Astrocyte (in vitro differentiated cells and primary cell): ENCODE measurements at places on chromosomes 4 and X.

DNA sequence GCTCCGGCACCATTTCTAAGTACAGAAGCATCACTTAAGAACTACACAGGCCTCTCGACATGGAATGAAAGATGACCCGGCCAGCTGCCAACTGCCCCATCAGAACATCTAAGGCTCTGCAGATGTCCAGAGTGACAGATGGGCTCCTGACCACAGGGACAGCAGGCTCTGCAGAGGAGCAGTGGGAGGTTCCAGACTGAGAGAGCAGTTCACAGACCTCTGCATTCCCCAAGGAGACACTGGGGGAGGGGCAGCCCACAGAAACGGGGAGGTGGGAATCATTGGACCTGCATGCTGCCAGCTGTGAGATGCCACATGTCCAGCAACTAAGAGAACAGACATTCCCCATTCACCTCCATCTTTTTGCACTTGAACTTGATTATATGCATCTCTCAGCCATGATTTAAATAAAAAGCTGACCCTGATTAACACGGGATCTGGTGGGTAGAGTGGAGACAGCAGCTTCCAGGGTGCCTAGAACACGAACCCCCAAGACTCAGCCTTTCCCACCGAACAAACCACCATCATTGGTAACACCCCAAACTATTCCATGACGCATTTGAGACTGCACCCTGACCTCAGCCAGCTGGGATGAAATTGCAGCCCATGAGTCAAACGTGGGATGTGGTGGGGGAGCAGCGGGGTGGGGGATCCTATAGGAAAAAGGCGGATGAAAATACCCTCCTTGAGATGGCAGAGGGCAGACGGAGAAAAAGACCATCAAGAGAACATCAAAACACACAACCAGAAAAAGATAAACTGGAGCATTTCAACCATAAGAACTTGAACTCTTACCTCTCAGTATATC, 47.2 kb downstream of the AFAP1 start:
- peak overlapping the region; percentile 20 for H3K4me3 ChIP-seq
- H3K27ac ChIP-seq, result peak overlapping the region; percentile 99
- peak; percentile 95 for DNase-seq
- H3K36me3 ChIP-seq, result peaks cover 11% of the 10 kb centered on the region

- no peaks in the 10 kb centered on the region for H3K36me3 ChIP-seq
- H3K4me3 ChIP-seq, result no peak overlapping the region
- no peaks in the 10 kb centered on the region for H3K27me3 ChIP-seq
- no peak overlapping the region for H3K27ac ChIP-seq
- no peaks in the 10 kb centered on the region for H3K4me1 ChIP-seq
Measured at GRCh38 chr4:123606946-123607542, 210.4 kb downstream of the SPRY1 start.

- no peaks in the 10 kb centered on the region for H3K4me1 ChIP-seq
- H3K36me3 ChIP-seq, result no peaks in the 10 kb centered on the region
- no peaks in the 10 kb centered on the region for H3K27me3 ChIP-seq
- no peak overlapping the region for H3K4me3 ChIP-seq
- no peak for DNase-seq
Measured at GRCh38 chrX:47358387-47359065, 11.9 kb upstream of the ZNF157 start.

DNA sequence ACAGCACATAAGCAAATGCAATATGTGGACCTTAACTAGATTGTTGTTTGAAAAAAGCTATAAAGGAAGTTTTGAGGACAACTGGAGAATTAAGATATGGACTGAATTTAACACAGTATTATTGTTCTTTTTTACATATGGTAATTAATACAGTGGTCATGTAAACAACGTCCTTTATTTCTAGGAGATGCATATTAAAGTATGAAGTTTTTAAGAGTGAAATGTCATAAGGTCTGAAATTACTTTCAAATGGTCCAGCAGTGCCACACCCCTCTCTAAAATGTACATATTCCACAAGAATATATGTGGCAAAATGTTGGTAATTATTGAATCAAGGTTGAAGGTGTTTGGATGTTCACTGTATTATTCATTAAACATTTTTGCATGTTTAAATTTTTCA, 40.9 kb downstream of the WDFY3 start:
- H3K27me3 ChIP-seq, result no peaks in the 10 kb centered on the region
- peaks cover 3% of the 10 kb centered on the region for H3K4me1 ChIP-seq

- H3K36me3 ChIP-seq, result no peaks in the 10 kb centered on the region
- H3K27me3 ChIP-seq, result no peaks in the 10 kb centered on the region
- peak overlapping the region; percentile 18 for H3K27ac ChIP-seq
- peak; percentile 89 for DNase-seq
Measured at GRCh38 chrX:140274811-140275525, 229.9 kb downstream of the SOX3 start.

DNA sequence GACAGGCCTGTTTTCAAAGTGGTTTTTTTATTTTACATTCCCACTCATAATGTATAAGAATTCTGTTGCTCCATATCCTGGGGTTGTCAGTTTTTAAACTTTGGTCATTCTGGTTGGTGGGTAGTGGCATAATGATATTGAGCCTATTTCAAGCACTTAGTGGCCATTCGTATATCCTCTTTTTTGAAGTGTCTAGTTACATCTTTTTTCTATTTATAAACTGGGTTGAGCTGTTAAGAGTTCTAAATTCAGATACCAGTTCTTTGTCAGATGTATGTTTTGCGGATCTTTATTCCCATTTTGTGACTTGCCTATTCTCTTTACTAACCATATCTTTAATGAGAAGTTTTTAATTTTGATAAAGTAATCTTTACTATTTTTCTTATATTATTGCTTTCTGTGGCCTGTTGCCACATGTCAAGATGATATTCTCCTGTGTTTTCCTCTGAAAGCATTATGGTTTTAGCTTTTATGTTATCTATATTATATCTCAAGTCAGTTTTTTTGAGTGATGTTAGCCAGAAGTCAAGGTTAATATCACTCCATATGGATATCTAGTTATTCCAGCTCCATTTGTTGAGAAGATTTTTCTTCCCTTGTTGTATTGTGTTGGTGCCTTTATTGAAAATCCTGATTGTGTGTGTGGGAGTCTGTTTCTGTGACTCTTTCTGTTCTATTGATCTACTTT, 110.9 kb downstream of the FHIP1A start:
- H3K4me3 ChIP-seq, result no peak overlapping the region
- no peaks in the 10 kb centered on the region for H3K4me1 ChIP-seq
- DNase-seq, result no peak
- H3K27me3 ChIP-seq, result no peaks in the 10 kb centered on the region
